Fibroblast of skin of abdomen (primary cell): ENCODE measurements at places on chromosomes 5 and 9.

GRCh38 chr9:125580701-125581286, 126.2 kb downstream of the MAPKAP1 start:
- no peak for DNase-seq

- no peak for DNase-seq
Measured at GRCh38 chr9:134537951-134538641, 103.5 kb upstream of the COL5A1 start.

- DNase-seq, result no peak
Measured at GRCh38 chr9:123555646-123556045, 199.6 kb downstream of the CRB2 start.

DNA sequence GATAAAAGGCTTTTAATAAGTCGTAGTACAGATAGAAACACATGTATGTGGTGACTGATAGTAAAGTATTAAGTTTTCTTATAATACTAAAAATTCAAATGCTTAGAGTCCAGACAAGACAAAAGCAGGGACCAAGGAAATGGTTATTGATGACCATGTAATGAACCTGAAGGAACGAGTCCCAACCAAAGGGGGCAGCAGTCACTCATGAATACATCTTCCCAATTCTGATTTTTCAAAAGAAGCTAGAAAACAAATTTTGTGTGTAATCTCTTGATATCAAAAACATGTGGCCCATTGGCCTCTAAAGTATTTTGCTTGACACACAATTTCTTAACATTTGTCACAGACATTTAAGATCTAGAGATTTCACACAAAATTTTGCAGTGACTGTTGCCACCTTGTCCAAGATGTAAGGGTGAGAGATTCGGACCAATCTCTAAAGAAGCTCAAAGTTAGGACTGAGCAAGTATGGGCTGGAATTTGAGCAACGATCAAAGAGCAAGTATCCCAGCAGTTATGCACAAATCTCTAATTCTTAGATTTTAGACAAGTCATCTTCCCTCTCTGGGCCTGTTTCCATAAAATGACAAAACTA, 66.8 kb downstream of the ARL15 start:
- DNase-seq, result peak; percentile 37

GRCh38 chr9:98037357-98037756, 19.2 kb upstream of the NANS start:
- DNase-seq, result no peak

GRCh38 chr5:32496104-32496503, 51.6 kb upstream of the ZFR start:
- no peak for DNase-seq

DNA sequence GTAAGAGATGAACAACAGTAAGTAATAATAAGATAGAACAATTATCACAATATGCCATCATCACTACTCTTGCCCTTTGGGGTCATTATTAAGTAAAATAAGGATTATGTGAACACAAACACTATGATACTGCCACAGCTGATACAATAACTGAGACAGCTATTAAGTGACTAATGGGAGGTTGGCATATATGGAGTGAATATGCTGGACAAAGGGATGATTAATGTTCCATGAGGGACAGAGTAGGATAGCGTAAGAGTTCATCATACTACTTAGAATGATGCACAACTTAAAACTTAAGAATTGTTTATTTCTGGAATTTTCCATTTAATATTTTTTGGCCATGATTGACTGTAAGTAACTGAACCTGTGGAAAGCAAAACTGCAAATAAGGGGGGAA, 16.6 kb downstream of the POU5F2 start:
- DNase-seq, result no peak

GRCh38 chr9:35771534-35771933, 17.5 kb upstream of the MSMP start:
- no peak for DNase-seq

DNA sequence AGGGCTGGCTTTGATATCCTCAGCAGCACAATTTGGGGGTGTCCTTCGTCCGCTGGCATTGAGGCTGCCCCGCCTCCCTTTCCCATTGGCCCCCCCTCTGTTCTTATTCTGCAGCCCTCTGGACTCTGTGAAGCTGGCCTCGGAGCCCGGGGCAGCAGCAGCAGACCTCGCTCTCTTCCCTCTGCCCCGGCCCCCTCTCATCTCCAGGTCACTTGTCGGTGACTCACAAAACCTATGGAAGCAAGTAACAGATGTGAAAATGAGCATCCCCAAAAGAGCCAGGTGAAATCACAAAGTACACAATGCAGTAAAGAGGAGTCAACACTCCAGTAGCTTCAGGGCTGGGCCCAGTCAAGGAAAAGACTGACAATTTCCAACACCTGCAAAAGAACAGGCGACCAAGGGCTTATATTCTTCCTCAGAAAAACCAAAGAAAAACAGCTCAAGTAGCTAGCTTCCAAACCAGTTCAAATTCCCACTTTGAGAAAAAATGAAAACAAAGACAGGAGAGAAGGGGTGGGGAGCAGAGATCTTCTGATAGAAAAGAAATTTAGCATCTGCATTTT, 97.5 kb downstream of the ZNF608 start:
- DNase-seq, result no peak

DNA sequence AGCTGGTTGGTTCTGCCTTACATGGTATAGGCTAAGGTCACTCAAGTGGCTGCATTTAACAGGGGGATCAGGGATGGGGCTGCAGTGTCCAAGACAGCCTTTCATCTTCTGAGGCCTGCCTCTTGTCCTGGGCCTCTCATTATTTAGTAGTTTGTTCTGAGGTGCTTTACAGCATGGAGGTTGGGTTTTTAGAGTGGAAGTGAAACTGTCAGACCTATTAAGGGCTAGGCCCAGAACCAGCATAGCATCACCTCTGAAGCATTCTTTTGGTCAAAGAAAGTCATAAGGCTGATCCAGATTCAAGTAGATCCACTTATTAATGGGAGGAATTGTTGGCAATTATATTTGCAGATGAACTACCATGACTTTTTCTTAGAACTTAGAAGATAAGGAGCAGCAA, 146.0 kb upstream of the NMUR2 start:
- no peak for DNase-seq
